ENCODE measurements at places on chromosomes 2 and 18.

DNA sequence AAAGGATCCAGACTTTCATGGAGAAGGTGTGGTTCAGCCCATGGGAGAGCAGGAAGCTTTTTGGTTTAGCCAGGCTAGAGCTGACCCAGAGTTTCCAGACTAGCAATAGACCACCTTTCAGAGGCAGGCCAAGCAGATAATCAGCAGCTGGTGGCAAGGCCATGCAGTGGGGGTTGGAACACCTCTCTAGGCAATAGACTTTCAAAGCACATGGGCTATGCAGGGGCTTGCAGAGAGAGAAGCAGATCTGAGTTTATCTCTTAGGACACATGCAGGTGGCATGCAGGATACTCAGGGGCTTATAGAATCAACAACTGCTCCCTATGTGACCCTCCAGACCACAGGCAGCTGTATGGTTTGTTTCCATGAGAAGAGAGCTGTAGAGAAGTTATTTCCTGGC lies 9.4 kb downstream of the XIRP2 start:
- no peak for DNase-seq

DNA sequence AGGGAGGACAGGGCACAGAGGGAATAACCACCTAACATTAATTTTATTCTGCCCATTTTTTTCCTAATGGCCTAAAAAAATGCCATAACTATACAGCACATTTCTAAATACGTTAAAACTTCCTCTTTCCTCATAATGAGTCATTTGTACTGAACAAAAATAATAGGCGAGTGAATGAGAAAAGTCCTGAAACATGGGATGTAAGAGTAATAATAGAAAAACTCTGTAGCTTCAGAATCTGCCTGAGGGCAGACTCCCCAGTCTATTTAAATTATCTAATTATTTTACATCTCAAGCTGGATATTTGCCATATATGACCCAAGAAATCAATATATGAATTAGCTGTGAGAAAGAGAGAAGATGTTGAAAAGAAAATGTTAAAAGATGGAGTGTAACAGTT lies 285.1 kb downstream of the TMX3 start:
- DNase-seq: no peak

GRCh38 chr2:221972813-221973478 lies 325.9 kb downstream of the PAX3 start:
- no peak for DNase-seq

- no peak for DNase-seq
These were observed 67.7 kb downstream of the TAF4B start for GRCh38 chr18:26293982-26294381.

DNA sequence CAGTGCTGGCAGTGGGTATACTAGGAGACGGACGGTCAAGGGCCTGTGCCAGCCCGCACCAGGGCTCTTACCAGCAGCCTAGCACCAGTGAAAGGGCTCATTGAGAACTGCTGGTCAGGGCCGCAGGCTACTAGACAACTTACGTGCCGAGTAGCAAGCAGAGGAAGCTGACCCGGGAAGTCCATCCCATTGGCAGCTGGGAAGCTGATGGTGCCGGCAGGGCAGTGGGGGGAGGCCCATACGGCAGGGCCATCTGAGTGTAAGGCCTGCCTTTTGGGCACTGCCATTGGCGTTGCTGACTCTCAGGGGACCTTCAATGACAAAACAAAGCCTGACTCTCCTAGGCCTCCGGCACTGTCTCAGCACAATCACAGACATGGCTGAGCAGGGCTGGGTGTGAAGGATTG lies 20.6 kb downstream of the EFR3B start:
- no peak for DNase-seq

GRCh38 chr2:124804014-124804940 lies 779.2 kb downstream of the CNTNAP5 start:
- DNase-seq: no peak

GRCh38 chr2:206716623-206717022 lies 1.6 kb downstream of the DYTN start:
- no peak for DNase-seq

- peak; percentile 50 for DNase-seq
These were observed 80.2 kb downstream of the NDUFA10 start for GRCh38 chr2:239944694-239945551.

- DNase-seq: no peak
These were observed 18.4 kb downstream of the LIPG start for GRCh38 chr18:49580279-49580678.

- DNase-seq: no peak
These were observed 62.0 kb downstream of the LTBP1 start for GRCh38 chr2:33008716-33009115.

GRCh38 chr2:241323778-241324177 lies 8.1 kb downstream of the SEPTIN2 start:
- DNase-seq: no peak

Measured in CD4-positive, alpha-beta T cell treated with Interferon gamma for 1 hour (primary cell).